ENCODE measurements at places on chromosomes 13 and 19.

DNA sequence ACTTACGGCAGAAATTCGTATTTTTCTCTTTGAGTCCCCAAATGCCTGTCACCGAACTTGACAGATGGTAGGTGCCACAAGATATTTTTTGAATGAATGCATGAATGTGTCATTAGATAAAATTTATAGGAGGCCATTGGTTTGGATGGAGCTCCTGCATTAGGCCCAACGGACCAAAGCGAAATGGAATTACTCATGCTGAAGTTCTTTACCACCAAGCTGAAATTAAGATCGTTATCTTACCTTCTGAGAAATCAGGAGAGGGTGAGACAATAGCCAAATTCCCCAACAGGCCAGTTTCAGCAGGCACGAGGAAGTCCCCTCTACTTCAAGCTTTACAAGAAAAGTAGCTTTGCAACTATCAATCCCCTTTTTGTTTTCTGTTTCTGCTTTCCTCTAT is 452.5 kb upstream of the ARGLU1 start:
- no peak for DNase-seq

- no peak for DNase-seq
Observed at GRCh38 chr19:57099199-57099661, 20.6 kb upstream of the USP29 start.

GRCh38 chr13:87131611-87132010 is 539.6 kb upstream of the SLITRK5 start:
- DNase-seq = no peak

DNA sequence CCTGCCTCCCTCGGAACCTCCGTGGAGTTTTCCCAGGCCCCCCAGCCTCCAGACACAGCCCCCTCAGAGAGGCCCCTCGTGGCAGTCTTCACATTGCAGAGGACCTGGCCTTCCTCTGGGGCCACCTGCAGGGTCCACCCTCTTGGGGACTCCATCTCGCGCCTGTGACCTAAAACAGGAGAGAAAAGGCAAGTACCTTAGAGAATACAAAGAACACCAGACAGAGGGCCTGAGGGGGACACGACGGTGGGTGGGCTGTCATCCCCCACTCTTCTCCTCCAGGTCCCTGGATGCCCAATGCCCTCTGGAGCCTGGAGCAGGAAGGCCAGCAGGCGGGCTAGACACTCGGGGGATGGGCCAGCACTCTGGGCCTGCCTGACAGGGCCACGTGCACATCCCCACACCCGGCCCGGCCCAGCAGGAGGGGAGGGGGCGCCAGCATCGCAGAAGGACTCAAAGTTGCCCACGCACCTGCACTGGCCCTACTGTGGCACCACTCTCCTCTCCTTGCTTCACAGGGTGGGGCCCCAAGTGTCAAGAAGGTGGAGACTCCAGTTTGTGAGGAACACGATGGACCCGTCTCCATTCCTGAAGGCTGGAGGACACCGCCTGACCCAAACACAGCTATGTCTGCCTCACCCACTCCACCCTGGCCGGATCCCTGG is 4.3 kb upstream of the A1BG start:
- no peak for DNase-seq

GRCh38 chr19:54517483-54517882 is 14.9 kb downstream of the LAIR2 start:
- no peak for DNase-seq

GRCh38 chr13:84655677-84656076 is 773.4 kb upstream of the SLITRK1 start:
- no peak for DNase-seq

GRCh38 chr13:93776936-93777335 is 550.3 kb downstream of the GPC6 start:
- DNase-seq = no peak

DNA sequence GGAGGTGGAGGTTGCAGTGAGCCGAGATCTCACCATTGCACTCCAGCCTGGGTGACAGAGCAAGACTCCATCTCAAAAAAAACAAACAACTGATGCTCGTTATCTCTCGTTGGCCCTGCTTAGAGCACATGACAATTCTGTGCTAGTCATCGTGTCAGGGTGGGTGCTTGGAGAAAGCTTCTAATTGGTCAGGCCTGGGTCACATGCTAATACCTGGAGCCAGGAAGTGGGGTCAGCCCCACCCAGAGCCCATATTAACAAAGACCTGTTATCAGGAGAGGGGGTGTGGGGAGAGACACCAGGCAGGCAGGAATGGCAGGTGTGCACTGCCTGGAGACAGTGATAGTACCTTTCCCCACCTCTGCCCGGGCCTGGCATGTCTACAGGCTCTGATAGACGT is 84.9 kb downstream of the DPF1 start:
- DNase-seq = no peak

- DNase-seq = no peak
Observed at GRCh38 chr19:58182577-58182988, 278 bp upstream of the ZNF274 start.

- no peak for DNase-seq
Observed at GRCh38 chr19:18532168-18532890, 10.5 kb upstream of the ELL start.

- DNase-seq = no peak
Observed at GRCh38 chr13:95156208-95156607, 145.0 kb downstream of the ABCC4 start.

GRCh38 chr19:2166741-2167738 is 3.3 kb downstream of the DOT1L start:
- no peak for DNase-seq

- DNase-seq = no peak
Observed at GRCh38 chr13:48281556-48281955, 22.0 kb upstream of the RB1 start.

DNA sequence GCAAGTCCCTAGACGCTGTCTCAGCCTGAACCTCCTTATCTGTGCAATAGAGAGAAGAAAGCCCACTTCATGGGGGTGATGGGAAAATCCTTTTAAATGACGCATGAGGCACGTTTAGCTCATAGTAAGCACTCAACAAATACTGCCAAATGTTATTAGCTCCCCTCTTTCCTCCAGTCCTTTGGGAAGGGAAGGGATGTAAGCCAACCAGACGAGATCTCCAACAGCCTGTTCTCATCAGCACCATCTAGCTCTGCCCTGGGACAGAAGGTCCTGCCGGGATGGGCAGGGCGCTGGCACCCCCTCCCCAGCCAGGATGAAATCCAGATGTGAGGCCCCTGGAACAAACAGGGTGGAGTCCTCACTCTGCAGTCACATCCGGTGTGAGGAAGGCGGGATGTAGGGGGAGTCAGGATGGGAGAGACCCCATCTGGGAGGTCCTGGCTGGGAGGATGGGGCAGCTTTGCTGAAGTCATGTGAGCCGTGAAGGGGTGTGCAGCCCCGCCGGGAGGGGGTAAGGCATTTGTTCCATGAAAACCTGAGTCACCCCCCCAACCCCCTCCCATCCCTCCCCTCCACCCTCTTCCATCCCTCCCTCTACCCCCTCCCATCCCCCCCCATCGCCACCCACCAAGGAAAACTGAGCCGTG is 4.6 kb downstream of the S1PR2 start:
- DNase-seq = no peak

GRCh38 chr13:107220245-107220644 is 652.3 kb upstream of the ARGLU1 start:
- no peak for DNase-seq

DNA sequence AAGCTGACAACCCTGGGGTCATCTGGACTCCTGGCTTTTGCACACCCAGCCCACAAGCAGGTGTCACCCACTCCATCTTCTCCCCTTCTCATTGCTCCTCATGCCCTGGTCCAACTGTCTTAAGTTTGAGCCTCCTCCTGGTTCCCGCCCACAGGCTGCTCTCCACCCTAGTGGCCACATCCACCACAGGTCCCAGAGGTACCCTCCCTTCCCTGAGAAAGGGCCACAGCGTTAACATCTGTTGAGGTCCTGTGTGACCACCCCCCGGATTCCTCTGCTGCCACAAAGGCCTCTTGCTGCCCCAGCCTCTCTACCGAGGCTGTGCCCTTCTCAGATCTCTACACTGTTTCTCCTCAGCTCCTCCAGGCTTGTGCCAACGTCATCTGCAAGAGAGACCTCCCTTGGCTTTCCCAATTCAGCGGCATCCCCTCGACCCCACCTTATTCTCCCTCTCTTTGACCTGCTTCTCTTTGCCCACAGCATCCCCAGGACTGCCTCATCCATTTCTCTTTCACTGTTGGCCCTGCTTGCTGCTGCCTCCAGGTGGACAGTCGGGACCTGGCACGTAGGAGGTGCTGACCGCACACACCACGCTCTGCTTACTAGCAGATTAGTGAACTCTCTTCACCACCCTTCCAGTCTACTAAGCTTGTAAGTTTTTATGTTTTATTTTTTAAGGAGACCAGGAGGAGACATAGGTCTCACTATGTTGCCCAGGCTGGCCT is 33.3 kb downstream of the SUGP2 start:
- DNase-seq = no peak

DNA sequence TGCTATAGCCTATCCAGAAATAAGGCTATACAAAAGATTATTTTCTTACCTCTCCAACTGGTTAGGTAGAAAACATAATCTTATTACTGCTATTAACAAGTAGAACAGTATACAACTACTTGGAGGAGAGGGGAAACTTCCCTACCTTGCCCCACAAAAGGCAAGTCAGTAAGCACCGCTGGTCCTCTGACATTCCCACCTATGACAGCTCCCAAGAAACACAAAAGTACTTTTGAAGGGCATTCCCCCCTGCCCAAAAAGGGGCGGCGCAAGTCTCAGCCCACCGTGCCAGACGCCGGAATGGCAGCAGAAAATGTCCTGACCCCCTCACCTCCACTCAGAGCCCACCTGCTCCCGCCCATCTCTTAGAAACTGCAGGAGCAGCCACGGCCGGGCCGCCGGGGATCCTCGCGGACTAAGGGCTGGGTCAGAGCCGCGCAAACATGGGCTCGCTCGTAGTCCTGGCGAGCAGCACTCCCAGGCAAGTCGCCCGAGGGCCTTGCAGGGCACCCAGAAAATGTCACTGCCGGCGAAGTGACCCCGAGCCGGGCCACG is 437 bp downstream of the SUCLA2 start:
- DNase-seq = no peak

DNA sequence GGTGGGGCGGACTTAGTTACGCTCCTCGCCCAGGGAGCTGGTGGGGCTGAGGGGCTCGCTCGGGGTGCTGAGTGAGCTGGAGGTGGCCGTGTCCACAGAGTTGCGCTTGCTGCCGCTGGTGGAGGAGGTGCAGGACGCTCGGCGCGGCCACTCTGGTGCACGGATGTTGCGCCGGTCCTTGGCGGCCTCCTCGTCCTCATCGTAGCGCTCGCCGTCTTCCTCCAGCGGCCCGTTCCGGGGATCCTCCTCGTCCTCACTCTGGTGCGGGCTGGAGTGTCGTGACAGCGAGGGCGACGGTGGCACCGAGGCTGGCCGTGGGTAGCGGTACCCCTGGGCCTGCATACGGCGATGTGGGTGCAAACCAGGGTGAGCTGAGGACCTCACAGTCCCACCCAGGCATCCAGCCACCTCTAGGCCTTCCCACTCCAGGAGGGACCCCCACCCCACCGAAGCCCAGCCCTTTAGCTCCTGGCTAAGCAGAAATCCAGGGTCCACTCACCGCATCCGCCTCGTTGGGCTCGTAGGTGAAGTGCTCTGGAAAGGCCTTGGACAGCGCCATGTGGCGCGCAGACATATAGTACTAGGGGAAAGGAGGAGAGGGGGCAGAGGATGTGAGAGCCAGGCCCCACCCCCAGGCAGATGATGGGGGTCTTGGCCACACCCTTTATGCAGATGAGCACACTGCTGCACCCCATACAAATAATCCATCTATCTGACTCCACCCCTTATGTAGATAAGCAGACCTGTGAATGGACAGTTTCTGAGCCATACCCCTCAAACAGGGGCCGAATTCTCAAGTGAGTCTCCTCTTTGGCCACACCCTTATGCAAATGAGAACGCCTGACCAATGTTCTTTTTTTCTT is 4.4 kb downstream of the FTL start:
- no peak for DNase-seq

DNA sequence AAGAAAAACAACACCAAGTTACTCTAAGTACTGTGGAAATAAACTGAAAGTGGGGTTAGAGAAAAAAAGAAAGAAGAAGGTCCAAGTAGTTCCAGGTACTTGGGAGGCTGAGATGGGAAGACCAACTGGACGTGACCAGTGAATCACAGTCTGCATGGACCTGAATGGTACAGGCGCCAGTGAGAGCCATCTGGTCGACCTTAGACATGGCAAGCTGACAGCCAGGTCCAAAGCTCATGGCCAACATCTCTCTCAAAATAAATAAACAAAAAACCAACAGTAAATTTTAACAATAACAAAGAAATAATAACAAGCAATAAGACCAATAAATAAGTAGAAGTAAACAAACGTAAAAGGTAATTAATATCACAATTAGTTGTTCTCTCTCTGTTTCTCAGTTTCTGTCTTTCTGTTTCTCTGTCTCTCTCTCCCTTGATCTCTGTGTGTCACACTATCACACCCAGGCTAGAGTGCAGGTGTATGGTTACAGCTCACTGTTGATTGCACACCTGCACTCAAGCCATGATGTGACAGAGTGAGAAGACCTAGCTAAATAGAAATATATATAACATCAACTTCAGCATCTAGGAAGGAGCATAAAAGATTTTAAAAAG is 31.6 kb upstream of the ZNF724 start:
- no peak for DNase-seq

DNA sequence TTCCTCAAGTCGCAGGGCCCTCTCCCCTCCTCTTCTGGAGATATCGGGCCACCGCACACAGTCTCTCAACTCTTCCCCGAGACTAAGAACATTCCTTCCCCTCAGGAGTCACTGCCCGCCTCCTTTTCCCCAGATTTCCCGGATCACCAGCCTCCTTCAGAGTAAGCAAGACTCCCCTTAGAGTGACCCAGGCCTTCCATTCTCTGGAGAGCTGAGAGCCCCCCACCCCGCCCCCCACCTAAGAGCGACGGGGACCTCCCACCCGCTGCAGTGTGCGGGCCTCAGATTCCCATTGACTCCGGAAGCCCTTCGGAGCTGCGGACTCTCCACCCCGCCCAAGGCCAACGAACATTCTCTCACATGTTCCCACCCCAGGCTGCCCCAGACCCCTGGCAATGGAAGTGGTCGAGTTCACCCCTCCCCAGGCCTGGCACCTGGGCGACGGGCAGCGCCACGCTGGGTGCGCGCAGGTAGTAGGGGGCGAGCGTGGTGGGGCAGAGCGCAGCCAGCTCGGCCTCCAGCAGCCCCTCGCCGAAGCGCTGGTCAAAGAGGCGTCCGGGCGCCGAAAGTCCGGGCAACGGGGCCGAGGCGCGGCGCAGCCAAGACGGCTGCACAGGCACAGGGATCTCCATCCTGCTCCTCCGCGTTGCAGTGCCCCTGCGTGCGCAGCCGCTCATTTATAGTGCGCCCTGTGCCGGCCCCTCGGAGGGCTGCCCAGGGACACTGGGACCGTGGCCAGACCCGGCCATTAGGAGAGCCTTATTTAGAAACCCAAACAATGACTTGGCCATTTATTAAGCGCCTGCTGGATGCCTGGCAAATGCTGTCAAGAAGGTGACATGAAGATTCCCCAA is at the start of gene HSPB6:
Gene HSPB6 (minus strand): TSS at position 653 of the 854 bp plus-strand sequence. CDS start 21 bp downstream, at position 632.
- DNase-seq = peak; percentile 92

DNA sequence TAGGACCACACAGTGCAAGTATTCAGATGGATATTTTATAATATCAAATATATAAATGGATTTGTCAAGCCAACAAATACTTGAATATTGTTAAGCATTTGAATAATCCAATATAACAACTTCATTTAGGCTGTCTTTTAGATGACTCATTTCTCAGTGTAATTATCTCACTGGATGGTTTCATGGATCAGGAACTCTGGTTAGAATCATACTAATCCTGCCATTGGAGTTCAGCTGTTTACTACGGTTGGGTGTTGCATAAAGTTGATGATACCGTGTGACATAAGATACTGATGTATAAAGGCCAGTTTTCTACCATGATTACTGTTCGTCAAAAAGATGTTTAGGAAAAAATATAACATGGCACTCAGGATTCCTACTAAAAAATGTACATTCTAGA is 196.3 kb downstream of the TSHZ3 start:
- no peak for DNase-seq

GRCh38 chr19:13355356-13355755 is 150.9 kb downstream of the CACNA1A start:
- DNase-seq = no peak

Measured in vagina (tissue), 2 donors.